NCI-H1048 (cell line): ENCODE measurements at places on chromosomes 7 and 10.

GRCh38 chr7:137888241-137888640 is 41.5 kb upstream of the DGKI start:
- DNase-seq, result no peak

- DNase-seq, result no peak
Observed at GRCh38 chr10:60905580-60905979, 38.4 kb downstream of the RHOBTB1 start.

DNA sequence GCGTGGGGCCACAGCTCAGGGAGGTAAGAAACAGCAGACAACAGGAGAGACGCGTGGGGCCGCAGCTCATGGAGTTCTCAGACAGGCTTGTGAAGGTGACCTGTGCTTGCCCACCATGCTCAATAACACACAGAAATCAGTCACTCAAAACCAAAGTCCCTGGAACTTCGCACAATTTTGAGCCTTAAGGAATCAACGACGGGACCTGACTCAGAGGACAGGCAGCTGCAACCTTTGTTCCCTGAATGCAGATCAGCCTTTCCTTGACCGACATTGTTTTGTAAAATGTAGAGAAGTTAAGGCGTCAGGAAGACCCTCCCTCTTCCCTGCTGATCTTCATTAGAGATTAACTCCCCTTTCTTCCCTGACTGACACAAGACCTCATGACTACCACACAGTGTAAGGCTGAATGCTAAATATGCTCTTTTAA is 8.5 kb upstream of the KNDC1 start:
- no peak for DNase-seq

DNA sequence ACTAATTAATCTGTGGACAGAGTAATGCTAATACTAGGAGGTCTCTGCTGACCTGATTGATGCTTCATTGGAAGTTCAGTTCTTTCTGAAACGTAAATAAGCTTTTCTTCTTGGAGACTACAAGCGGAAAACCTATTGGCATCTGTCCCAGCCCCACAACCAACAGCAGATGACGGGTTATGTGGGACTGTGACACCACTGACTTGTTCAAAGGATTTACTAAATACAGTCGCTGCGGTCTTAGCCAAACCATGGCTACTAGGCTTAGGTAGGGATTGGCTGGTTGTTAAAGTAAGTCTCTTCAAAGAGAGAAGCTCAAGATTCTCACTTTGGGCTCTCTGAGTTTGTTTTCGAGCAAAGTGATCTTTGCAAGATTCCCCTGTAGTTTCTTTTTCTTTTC is 68.3 kb downstream of the HYCC1 start:
- no peak for DNase-seq

GRCh38 chr10:49176310-49177268 is 11.6 kb downstream of the TMEM273 start:
- DNase-seq, result no peak

- DNase-seq, result no peak
Observed at GRCh38 chr7:80870813-80871212, 48.0 kb downstream of the SEMA3C start.

DNA sequence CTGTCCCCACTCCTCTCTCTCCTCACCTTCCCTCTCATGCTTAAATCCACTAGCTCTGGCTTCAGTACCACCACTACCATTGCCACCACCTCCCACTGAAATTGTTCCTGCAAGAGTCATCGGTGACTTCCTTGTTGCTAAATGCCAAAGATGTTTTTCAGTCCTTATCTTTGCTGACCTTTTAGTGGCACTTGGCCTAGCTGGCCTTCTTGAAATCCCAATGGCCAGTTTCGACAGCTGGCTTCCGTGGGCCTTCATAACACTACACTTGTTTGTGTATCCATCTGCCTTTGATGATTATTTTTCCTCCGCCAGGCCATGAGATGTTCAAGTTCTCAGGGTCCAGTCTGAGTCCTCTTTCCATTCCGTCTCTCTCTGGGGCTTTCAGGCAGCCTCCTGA is 118.2 kb upstream of the NANOS1 start:
- DNase-seq, result no peak

- no peak for DNase-seq
Observed at GRCh38 chr7:75534727-75535307, 42.7 kb downstream of the SPDYE5 start.

GRCh38 chr7:91941450-91941849 is 788 bp downstream of the AKAP9 start:
- no peak for DNase-seq

GRCh38 chr10:124354411-124355382 is 64.0 kb downstream of the OAT start:
- DNase-seq, result no peak

DNA sequence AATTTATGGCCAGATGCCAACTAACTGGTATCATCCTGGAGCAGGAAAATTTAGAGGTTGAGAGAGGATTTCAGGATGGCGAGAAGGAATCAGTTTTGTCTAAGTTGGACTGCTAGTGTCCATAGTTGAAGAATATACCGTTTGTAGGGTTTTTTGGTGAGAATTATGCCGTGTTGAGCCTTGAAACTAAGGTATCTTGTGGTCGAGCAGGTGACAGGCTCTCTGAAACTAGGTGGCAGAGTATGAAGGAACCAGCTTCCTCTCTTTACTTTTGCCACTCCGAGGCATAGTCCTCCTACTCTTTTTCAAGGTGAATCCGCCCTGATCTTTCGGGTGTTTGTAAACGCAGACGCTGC is 9.7 kb downstream of the MDFIC start:
- no peak for DNase-seq

GRCh38 chr10:79131836-79132631 is 63.3 kb downstream of the ZMIZ1 start:
- DNase-seq, result no peak

GRCh38 chr10:102683736-102684135 is 30.5 kb downstream of the ARL3 start:
- DNase-seq, result no peak

DNA sequence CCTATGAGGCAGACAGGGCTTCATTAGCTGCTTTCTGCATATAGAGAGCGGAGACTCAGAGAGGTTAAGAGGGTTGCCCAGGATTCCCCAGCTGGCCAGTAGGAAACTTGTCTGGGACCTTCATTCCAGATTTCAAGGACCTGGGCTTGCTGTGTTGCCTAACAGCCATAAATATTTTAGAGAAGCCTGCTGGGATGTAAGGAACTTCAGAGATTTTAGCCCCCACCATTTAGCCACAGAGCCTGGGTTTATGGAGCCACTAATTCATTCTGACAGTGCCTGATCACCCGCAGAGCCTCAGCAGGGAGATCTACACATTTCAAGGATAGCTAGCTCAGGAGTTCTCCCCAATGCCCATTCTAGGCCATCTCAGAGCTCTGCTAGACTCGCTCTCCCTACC is 56.6 kb upstream of the TRUB1 start:
- DNase-seq, result no peak

- no peak for DNase-seq
Observed at GRCh38 chr10:83184641-83185040, 954.7 kb upstream of the GHITM start.

- no peak for DNase-seq
Observed at GRCh38 chr10:88848499-88848898, 3.1 kb downstream of the ANKRD22 start.
